ENCODE measurements at places on chromosomes 3 and 15. TPM values are rescaled to one million over a fixed set of nuclear protein-coding genes. Genes with fewer than 3 reads are reported as not detected.

MGLL gene
- total RNA-seq, result 45.9 TPM

- peak; percentile 10 for DNase-seq
These were observed 145.8 kb downstream of the CHDH start for GRCh38 chr3:53700441-53700840.

MINAR1 gene
- 0.25 TPM for total RNA-seq

GRCh38 chr15:71472566-71472965 lies 337.8 kb upstream of the NR2E3 start:
- no peak for DNase-seq

GRCh38 chr3:38611866-38612265 lies 37.6 kb downstream of the SCN5A start:
- DNase-seq, result no peak

IQCF5 gene
- not detected for total RNA-seq

TNFAIP8L3 gene
- 24.0 TPM for total RNA-seq

DNA sequence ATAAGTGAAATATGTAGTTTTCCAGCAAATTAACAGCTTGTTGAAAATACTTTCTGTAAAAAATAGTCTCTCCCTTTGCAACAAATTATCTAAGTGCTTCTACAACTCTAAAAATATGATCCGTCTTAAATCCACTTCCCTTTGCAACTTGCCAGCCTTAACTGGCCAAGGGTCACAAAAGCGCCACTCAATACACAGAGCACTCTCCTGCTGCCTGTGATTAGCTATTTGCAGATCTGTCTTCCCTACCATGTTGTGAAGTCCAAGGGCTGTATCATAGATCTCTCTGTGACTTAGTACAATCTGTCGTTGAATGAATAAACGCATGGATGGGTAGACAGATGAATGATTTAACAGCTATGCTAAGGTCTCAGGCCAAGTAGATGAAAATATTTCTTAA lies 76.2 kb downstream of the ITGB5 start:
- no peak for DNase-seq

Measured in lower leg skin (tissue), 4 donors.